ENCODE measurements at places on chromosomes 7 and 10.

GRCh38 chr7:36151921-36152755, 916 bp upstream of the EEPD1 start:
- DNase-seq = no peak

- DNase-seq = no peak
These were observed 18.3 kb upstream of the RHEB start for GRCh38 chr7:151537818-151538561.

- no peak for DNase-seq
These were observed 489.6 kb downstream of the TNS3 start for GRCh38 chr7:47092336-47092735.

DNA sequence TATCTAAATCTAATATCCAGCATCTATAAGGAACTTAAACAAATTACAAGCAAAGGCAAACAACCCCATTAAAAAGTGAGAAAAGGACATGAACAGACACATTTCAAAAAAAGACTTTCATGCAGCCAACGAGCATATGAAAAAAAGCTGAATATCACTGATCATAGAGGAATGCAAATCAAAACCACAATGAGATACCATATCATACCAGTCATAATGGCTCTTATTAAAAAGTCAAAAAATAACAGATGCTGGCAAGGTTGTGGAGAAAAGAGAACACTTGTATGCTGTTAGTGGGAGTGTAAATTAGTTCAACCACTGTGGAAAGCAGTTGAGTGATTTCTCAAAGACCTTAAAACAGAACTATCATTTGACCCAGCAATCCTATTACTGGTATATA, 334.4 kb upstream of the CACNA2D1 start:
- DNase-seq = no peak

- DNase-seq = no peak
These were observed 20.8 kb upstream of the HYAL4 start for GRCh38 chr7:123823898-123824753.

DNA sequence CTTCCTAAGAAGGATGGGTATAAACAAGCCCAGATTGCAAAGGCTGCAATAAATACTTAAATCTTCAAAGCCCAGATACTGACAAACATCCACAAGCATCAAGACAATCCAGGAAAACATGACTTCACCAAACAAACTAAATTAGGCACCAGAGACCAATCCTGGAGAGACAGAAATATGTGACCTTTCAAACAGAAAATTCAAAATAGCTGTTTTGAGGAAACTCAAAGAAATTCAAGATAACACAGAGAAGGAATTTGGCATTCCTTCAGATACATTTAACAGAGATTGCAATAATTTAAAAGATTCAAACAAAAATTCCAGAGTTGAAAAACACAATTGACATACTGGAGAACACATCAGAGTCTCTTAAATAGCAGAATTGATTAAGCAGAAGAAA, 23.0 kb downstream of the GSDME start:
- DNase-seq = no peak

GRCh38 chr7:151404216-151405011, 5.4 kb downstream of the WDR86 start:
- DNase-seq = peak; percentile 34

GRCh38 chr10:124353091-124353815, 65.5 kb downstream of the OAT start:
- DNase-seq = no peak

- DNase-seq = peak; percentile 32
These were observed 31.2 kb downstream of the FOXK1 start for GRCh38 chr7:4713183-4713784.

GRCh38 chr7:70589590-70589989, 542.4 kb upstream of the GALNT17 start:
- DNase-seq = no peak

DNA sequence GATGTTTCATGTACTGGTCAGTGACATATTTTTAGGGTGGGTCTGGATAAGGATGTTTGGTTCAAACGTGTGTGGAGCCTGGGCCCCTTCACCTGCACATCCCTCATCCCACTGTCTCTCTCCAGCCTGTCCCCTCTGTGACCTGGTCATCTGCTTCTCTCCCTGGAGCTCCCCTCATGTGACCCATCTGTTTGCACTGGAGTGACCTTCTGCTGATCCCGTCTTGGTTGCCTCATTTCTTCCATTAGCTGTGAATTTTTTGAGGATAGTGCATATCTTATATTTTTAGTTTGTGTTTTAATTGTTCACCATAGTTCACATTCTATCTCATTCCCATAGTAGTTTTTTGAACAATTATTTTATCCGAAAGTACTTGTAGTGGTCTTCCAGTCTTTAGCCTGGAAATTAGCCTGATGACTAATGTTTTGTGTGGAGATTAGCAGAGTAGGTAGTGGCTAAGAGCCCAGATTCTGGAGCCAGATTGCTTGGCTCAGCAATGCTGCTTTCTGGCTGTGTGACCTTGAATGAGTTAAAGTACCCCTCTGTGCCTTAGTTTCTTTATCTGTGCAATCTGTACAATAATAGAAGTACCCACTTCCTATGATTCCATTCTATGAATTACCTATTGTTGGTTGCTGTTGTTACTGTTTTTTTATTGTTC, 224.5 kb downstream of the LRMDA start:
- no peak for DNase-seq

GRCh38 chr10:1141701-1142100, 85.5 kb downstream of the WDR37 start:
- no peak for DNase-seq

- peak; percentile 46 for DNase-seq
These were observed 2.1 kb upstream of the ADD3 start for GRCh38 chr10:110005719-110006118.

- DNase-seq = peak; percentile 90
These were observed 13.3 kb upstream of the DDIT4 start for GRCh38 chr10:72260239-72260975.

GRCh38 chr10:7424919-7425318, 14.1 kb upstream of the SFMBT2 start:
- DNase-seq = no peak

DNA sequence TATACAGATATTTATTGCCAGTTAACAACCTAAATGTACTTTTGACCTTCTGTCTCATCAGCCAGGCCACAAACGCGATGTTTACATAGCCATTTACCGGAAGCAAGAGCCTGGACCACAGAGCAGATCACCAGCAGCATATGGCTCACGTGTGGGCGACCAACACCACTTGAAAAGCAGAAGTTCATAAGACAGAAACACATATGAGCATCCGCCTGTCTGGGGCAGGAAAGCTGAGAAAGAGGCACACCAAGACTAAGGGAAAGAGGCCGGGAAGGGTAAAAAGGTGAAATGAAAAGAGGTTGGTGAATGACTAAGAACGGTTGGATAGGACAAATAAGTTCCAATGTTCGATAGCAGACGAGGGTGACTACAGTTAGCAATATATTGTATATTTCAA, 1.3 kb downstream of the ABCB1 start:
- peak; percentile 53 for DNase-seq

GRCh38 chr7:100443096-100443840, 7.0 kb upstream of the PPP1R35 start:
- no peak for DNase-seq

- DNase-seq = peak; percentile 29
These were observed 10.2 kb upstream of the SLC25A28 start for GRCh38 chr10:99630433-99630832.

GRCh38 chr7:165661-166337, 26.6 kb upstream of the FAM20C start:
- no peak for DNase-seq

- no peak for DNase-seq
These were observed 30.2 kb downstream of the ACADSB start for GRCh38 chr10:123038782-123039631.

DNA sequence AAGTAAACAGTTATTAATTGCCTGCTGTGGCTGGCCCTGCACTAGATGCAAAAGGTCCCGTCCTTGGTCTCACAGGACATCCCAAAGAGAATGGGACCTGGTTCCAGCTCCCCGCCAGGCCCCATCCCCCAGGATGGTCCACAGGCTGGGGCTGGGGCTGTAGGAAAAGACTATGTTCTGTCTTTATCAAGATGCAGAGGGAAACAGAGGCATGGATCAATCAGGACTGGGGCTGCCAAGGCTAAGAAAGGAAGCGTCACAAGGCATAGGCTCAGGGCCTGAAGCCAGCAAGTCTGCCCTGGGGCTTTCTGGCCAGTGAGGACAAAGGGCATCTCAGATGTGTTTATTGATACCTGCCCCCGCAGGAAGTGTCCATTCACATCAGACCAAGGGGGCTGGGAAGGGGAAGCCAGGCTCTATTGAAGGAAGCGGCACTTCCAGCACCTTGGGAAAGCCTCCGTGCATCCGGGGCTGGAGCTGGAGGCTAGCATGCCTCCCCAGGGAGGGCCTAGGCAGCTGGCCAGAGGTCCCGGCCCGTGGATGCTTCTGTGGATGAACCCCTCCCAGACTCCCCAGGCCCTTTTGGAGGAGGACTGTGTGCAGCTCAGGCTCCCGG, 5.8 kb downstream of the VSIR start:
- DNase-seq = peak; percentile 36

GRCh38 chr10:86258499-86258898, 108.1 kb downstream of the GRID1 start:
- no peak for DNase-seq
